ENCODE measurements at places on chromosomes 3 and 15.
A peak's percentile ranks its signal among the peaks of the same experiment; 100 is the strongest.

DNA sequence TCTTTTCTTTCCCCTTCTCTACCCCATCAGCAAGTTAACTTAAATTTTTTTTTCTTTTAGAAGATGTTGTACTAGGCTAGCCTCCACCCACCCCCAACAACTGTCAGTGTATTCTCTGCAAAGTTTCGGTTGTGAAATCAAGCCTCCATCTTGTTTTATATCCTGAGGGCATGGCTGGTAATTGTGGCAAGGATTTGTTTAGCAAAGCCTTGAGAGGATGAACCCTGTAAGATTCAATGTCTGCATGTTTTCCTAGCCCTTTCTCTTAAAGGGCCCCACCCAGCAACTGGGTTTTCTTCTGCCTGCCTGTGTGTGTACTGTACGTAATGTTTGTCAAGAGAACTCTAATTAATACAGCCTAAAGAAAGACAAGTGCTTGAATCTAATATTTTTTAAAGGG, 475.3 kb downstream of the FHIT start:
- DNase-seq: peak; percentile 32

GRCh38 chr15:70128414-70129140, 30.9 kb upstream of the TLE3 start:
- no peak for DNase-seq

GRCh38 chr15:70504299-70504951, 258.9 kb downstream of the UACA start:
- peak; percentile 66 for DNase-seq

DNA sequence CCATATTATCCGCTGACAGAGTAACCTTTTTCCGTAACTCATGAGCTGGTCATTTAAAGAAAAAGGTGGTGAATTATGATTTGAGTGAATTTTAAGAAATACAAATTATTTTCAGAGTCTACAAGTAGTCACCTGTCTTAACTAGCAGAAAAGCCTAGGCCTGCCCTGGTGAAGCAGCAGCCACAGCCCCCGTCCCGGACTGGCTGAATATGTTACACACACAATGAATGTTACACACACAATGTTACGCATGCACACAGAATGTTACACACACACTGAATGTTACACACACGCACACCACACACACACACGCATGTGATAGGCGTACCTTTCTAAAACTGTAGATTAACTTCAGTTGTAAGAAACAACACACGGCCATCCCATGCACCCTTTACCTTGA, 77.8 kb downstream of the VGLL4 start:
- DNase-seq: no peak

DNA sequence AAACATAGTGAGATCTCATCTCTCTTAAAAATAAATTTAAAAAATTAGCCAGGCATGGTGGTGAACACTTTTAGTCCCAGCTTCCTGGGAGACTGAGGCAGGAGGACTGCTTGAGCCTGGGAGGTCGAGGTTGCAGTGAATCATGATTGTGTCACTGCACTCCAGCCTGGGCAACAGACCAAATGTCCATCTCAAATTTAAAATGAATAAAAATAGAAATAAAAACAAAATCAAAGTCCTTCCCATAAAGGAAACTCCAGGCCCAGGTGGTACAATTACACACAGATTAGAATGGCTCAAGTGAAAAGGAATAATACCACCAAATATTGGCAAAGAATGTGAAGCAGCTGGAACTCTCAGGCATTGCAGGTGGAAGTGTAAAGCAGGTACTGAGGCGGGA, 19.3 kb upstream of the ATP10A start:
- DNase-seq: no peak

DNA sequence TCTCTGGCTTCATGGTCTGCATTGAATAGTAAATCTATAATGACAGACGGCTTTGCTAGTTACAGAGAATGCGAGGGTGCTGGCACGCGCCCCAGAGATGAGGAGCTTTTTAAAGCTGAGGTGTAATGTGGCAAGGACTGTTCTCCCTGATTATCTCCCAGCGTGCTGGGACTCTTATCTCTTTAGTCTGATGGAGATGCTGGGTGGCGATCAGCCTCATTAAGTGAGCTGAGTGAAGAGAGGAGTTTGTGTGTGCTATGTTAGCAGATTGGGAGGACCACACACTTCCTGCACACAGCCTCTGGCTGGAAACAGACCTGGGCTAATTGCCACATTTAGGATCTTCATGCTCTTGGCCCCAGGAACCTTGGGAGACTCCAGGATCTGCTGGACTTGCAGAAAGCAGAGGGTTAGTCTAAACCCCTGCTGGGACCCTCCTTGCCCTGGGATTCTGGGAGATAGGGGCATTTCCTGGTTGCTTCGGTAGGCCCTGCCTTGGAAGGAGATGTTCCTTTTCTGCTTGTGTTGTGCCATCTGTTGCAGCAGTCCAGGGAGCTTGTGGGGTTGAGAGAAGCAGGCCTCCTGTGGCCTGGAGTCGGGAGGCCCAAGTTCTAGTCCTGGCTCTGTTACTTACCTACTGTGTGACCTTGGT, 15.0 kb downstream of the PDIA5 start:
- no peak for DNase-seq

- no peak for DNase-seq
Measured at GRCh38 chr3:153572165-153572564, 410.1 kb downstream of the RAP2B start.

- DNase-seq: peak; percentile 82
Measured at GRCh38 chr3:110526777-110527727, 544.6 kb upstream of the NECTIN3 start.

DNA sequence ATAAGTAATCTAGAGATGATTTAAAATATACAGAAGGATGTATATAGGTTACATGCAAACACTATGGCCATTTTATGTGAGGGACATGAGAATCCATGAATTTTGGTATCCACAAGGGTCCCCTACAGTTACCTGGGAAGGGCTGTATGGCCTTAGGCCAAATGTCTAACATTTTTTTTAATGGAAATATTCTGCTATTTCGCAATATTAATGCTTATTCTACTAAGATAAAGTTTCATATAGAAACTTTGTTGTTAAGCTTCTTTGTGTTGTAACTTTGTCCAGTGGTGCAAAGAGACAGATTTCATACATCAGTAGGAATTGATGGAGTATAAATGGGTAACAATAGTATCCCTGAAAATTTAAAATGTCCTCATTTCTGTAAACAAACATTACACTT, 233.4 kb upstream of the THBS1 start:
- no peak for DNase-seq

DNA sequence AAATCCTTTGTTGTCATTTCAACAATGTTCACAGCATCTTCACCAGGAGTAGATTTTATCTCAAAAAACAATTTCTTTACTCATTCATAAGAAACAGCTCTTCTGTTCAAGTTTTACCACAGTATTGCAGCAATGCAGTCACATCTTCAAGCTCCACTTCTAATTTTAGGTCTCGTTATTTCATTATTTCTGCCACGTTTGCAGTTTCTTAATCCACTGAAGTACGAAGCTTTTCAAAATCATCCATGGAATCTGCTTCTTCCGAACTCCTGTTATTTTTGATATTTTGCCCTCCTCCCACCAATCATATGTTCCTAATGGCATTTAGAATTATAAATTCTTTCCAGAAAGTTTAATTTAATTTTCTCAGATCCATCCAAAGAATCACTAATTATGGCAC, 12.6 kb upstream of the OR5K1 start:
- DNase-seq: no peak

DNA sequence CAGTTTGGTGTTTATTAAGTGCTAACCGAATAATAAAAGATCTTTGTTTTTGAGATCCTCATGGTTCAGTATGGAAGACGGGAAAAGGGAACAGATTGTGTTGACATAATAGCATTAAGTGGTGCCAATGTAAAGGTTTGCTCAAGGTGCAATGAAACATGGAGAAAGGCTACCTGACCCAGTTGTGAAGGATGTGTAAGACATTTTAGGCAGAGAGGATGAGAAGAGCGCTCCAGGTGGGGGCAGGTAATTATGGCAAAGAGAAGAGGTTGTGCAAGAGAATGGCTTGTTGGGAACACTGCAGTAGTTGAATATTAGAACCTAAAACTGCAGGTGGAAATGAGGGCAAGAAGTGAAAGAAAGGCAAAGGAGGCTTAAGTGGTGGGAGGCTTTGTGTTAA, 140.8 kb downstream of the DIPK2A start:
- DNase-seq: no peak

DNA sequence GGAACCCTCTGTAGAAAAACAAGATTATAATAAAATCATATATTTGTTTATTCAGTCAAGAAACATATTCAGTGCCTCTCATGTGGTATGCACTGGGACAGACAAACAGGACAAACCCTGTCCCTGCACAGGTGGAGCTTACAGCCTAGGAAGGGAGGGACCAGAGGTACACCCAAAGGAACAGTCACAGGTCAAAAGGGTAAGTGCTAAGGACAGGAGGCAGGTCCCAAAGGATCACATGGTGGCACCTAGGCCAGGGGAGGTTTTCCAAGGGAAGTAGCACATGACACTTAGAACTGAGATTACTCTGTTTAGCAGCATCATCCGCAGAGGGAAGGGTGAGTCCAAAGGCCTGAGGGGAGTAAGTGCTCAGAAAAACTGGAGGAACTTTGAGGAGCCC, 254.4 kb upstream of the ARRDC4 start:
- DNase-seq: no peak

DNA sequence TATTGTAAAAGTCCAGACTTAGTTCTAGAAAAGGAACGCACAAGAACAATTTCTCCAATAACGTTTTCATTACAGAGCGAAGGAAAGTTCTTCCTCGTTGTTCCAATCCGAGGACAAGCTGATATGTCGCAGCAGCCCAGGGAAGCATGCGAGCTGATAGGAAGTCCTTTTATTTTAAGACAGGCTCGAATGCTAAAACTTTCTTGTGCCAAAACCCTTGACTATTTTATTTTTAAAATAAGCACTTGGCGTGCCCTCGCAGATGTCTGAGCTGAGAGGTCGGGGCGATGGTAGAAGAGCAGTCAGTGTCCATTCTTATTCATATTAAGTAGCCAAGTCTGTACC, 433 bp upstream of the MITF start:
- DNase-seq: no peak

DNA sequence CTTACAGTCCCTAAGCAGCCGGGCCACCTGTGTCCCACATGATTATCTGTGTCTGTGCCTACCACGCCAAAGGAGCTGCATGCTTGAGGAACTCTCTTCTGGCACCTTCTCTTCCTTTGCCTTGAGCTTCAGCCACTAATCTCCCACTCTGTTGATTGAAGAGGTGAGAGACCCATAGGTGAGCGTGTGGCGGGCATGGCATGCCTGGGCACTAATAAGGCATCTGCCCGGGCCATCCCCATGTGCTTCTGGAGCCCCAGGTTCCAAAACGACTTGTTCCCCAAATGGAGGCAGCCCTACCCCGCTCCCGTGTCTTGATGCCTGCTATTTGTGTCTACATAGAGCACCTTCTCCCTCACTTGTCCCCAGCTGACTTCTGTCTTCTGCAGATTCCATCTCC, 13.0 kb downstream of the MCM2 start:
- DNase-seq: no peak

DNA sequence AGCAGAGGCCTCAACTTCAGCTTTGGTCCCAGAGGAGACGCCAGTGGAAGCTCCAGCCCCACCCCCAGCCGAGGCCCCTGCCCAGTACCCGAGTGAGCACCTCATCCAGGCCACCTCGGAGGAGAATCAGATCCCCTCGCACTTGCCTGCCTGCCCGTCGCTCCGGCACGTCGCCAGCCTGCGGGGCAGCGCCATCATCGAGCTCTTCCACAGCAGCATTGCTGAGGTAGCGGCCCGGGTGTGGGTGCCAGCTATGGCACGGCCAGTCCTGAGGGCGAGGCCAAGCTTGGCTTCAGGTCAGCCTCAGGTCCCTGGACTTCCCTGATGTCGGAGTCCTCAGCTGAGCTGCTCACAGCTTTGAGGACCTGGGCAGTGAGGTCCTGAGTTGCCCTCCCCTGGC, 5.7 kb upstream of the STAB1 start:
- no peak for DNase-seq

- DNase-seq: no peak
Measured at GRCh38 chr15:79535536-79535935, 103.4 kb downstream of the MINAR1 start.

DNA sequence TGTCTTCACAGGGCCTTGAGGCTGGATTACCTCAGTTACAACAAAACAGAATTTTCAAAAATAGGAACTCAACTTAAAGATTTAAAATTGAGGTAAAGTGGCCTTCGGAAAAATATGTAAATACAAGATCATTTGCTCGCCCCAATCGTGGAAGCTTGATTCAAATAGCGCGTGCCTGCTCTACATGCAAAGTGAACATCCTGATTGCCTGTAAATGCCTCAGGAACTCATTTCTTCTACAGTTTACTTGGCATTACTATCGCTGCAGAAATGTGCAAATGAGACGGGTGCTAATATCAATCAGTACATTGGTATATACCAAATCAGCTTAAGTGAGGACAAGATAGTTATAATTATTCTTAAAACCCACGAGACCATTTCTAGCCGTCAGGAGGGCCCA, 159.2 kb downstream of the XXYLT1 start:
- DNase-seq: no peak

DNA sequence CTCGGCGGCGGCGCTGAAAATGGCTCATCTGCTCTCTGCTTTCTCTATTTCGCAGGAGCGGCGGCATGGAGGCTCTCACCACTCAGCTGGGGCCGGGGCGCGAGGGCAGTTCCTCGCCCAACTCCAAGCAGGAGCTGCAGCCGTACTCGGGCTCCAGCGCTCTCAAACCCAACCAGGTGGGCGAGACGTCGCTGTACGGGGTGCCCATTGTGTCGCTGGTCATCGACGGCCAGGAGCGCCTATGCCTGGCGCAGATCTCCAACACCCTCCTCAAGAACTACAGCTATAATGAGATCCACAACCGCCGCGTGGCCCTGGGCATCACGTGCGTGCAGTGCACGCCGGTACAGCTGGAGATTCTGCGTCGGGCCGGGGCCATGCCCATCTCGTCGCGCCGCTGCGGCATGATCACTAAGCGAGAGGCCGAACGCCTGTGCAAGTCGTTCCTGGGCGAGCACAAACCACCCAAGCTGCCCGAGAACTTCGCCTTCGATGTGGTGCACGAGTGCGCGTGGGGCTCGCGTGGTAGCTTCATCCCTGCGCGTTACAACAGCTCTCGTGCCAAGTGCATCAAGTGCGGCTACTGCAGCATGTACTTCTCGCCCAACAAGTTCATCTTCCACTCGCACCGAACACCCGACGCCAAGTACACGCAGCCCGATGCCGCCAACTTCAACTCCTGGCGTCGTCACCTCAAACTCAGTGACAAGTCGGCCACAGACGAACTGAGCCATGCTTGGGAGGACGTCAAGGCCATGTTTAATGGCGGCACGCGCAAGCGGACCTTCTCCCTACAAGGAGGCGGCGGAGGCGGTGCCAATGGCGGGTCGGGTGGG, 790 bp downstream of the SKOR1 start:
- no peak for DNase-seq

GRCh38 chr3:114856835-114857234, 290.3 kb downstream of the ZBTB20 start:
- no peak for DNase-seq

DNA sequence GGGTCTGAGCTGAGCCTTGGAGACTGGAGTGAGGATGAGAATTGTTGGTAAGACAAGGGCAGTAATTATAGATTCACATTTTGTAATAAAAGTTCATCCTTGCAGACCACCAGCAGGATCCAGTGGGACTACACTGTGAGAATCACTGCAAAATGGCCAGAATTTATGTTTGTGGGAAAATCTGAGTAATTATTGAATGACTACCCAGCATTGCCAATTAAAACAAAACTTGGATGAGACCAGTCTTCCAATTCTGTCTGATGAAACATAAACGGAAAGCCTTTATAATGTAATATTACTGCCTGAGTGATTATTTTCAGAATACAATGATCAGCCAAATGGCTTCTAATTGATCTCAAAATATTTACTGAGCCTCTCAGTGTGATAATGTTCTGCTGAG, 323.3 kb upstream of the C2CD4B start:
- DNase-seq: no peak

GRCh38 chr3:53250881-53251605, 4.8 kb downstream of the TKT start:
- DNase-seq: no peak
